ENCODE measurements at places on chromosomes 11 and 22.

DNA sequence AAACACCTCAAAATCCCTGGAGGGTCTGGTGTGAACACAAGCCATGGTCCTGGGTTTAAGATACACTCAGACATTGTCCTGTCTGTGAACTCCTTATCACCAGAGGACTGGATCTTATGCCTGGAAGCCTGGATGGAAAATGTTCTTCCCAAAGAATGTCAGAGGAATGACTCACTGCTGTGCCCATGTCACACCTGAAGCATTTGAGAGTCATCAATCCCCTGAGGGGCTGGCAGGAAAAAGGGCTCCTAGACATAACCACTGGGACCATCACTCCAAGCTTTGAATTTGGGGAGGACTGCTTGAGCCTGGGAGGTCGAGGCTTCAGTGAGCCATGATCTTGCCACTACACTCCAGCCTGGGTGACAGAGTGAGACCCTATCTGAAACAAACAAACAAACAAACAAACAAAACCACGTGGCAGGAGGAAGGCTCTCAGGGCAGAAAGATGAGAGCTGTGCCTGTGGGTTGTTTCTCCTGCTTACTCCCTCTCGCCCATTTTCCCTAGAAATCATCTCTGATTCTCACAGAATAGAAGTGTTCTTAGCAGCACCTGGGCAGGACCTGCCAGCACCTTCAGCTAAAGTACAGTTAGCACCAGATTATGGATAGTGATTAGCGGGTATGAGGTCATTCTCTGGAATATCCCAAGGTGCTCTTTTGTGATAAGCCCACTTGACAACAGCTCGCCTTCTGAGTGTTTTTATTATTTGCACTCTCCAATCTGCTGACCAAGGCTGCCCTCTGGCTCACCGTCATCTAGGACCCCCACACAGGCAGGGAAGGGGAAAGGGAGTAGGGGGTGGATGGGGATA lies 11.9 kb upstream of the PRG2 start:
- DNase-seq = peak; percentile 94

DNA sequence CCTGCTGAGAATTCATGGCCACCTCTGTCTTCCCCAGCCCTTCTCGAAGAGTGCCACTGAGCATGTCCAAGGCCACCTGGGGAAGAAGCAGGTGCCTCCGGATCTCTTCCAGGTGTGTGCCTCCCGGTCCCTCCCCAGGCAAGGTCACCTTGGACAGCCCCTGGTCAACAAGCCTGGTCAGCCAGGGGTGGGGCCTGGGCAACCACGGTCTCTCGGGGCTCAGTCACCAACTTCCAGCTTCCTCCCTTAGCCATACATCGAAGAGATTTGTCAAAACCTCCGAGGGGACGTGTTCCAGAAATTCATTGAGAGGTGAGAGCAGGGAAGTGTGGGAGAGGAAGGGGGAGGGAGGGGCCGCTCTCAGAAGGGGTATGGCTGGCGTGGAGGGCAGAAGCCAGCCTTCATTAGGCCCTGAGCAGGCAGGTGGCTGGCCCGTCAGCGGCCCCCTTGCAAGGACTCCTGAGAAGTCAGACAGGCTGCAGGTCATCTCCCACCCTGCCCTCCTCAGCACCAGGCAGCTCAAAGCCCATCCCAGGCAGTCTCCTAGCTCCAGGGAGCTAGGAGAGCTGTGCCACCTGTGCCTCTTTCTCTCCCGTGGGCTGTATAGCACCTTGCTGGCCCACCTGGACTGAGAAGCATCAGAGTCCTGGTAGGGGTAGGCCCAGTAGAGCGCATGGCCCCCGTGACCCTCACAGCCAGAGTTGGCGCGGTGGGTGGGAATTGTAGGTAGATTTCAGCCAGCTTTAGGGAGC lies 9.3 kb upstream of the ANKRD13D start:
- DNase-seq = no peak

DNA sequence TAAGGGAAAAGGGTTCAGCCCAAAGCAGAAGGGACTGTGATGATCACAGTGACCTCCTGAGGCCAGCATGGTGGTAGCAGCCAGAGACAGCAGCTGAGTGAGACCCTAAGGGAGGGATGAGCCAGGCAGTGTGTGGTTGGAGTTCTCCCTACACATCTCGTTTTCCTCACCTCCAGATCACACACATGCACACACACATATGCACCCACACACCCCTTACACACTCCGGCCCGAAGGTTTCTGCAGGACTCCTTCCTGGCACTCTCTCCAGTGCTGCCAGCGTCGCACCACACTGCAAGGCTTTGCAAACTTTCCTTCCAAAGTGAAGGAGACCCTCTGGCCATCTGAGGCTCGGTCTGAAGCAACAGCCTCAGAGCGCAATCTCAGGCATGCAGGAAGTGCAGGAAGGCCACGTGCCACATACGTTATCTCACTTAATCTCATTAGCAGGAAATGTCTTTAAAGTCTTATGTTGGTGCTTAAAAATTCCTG lies 26.9 kb upstream of the TP53I11 start:
- peak; percentile 95 for DNase-seq

DNA sequence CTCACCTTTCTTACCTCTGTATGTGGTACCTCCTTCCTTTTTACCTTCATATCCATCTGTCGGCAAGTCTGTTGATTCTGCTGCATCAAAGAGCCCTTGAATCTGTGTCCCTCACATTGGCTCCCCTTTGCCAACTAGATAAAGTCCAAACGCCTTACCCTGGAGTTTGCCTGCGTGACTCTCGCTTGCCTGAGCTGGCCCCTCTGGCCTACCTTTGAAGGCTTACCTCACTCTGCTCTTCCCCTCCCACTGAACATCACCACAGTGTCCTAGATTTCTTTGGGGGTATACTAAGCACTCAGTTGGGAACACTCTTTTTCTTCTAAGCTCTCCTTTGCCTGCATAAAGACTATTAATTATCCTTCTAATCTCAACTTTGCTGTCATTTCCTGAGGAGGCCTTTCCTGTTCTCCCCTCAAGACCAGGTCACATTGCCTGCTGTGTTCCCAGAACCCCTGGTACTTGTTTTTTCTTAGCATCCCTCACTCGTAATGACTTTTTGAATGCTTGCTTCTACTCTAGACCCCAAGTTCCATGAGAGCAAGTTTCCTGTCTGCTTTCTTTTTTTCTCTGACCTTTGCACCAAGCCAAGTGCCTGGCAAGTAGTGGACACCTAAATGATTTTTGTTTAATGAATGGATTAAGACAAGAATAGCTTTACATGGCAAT lies 67.8 kb upstream of the ADORA2A start:
- no peak for DNase-seq

- no peak for DNase-seq
Observed at GRCh38 chr11:79237091-79237490, 203.7 kb downstream of the TENM4 start.

GRCh38 chr22:26534171-26534855 lies 22.0 kb upstream of the TFIP11 start:
- DNase-seq = no peak

DNA sequence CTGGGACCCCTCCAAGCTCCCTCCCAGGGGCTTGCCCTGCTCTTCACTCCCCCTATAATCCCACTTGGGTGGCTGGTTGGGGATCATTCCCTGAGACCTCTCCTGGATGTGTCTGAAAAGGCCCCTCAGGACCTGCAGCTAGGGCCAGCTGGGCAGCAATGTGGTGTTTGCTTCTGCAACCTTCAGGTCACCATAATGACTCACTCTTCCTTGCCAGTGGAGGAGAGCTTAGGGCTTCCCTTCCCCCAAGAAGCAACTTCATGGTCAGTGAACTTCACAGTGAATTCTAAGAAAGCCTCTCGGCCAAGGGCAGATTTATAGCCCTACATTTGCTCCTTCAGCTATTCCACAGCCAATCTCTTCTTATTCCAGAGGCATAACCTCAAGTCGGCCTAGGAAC lies 45.1 kb upstream of the TSPAN18 start:
- DNase-seq = no peak

DNA sequence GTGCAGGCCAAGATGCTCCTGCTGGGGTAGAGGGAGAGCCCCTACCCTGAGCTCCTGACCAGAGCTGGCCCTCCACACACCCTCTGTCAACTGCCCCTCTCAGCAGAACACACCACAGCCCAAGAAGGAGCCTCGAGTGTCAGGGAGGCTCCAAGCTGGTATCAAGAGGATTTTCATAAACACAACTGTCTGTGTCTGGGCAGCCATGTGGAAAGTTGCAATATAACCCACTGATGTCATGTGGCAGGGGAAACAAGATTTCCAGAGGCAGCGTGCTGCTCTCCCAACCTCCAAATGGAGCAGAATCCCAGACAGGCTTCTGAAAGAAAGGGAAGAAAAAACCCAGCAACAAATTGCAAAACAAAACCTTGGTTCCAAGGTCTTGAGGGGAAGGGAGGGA lies 569.9 kb downstream of the BUD13 start:
- no peak for DNase-seq

DNA sequence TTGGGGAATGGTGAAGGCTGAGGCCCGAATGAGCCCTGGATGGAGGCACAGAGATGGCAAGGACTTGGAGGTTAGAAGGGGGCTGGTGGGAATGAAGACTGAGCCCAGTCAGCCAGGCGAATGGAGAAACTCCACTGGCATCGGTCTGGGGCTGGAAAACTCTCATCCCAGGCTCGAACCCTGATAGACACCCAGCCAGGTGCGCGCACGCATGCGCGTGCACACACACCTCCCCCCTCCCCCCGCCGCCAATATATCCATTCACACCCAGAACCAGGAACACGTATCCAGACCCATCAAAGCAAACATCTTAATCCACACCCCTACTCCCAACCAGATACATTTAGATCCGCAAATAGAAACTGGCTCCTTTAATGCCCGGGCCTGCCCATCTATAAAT lies 139.3 kb downstream of the CEP164 start:
- DNase-seq = no peak

GRCh38 chr22:25448435-25449051 lies 115.9 kb upstream of the GRK3 start:
- DNase-seq = no peak

GRCh38 chr11:12241971-12242672 lies 131.7 kb downstream of the MICAL2 start:
- no peak for DNase-seq

DNA sequence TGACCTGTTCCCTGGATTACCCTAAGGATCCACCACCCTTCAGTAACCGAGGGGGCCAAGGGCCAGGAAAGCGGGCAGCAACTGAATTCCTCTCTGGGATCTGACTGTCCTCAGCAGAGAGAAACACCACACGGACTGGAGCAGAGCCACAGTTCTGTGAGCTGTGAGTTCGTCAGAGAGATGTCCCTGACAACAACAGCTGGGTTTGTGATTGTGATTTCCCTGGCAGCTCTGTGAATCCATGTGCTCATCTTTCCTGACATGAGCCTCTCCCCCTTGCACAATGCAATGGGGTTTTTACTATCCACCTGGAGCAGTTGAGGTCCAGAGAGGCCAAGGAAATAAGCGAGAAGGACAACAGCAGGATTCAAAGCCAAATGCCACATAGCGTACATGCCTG lies 69.4 kb upstream of the AMPD3 start:
- DNase-seq = no peak

DNA sequence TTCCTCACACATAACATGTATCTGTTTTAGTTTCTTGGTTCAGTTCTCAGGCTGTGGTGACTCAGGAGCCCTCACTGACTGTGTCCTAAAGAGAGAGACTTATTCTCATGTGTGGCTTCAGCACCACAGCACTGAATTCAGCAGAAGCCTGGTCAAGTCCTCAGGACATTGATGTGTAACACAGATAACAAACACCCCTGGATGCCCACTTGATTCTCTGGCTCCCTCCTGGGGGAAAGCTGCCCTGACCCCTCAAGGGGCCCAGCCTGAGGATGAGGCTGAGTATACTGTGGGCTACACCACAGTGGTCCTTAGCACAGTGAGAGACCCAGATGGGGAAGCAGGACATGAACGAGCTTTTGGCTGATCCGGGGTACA lies 87.2 kb upstream of the VPREB1 start:
- no peak for DNase-seq

DNA sequence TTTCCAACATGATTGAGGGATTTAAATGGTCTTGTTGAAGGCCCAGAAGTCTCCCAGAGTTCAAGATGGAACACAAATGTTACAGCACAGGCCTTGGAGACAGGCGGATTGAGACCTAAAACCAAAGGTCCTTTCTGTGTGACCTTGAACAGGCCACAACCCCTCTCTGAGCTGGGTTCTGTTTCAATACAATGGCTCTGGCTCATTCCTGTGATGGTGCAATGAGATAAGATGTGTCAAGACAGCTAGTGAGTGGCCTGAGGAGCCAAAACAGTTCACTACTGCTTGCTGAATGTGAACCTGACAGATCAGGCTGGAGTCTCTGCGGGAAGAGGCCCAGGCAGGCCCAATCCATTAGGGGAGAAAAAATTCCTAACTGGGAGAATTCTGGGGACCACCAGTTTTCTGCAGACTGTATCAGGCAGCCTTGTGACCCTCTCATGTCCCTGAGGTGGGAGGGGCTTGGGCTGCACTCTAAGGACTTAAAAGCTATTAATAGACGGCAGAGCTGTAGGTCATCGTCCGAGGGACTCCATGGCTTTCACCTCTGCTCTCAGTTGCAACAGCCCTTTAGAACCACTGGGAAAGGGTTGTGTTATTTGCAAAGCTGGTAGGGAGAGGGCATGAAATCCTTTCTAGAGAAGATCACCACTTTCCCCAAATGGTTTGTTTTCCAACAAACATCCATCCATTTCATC lies 126.1 kb upstream of the TEAD1 start:
- peak; percentile 91 for DNase-seq

DNA sequence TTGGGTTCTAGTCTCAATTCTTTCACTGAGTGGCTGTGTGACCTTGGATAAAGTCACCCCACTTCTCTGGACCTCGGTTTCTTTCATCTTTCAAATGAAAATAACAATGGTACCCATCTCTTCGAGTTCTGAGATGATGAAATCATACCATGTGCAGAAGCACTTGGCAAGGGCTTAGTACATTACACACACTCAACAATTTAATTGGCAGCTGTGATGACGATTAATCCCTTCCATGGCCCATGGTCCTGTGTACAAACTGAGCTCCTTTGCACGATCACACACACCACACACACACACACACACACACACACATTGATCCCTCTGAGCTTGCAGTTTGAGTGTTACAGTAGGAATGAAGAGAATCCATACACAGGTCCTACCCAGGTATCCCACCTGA lies 103.4 kb upstream of the ASPHD2 start:
- no peak for DNase-seq

DNA sequence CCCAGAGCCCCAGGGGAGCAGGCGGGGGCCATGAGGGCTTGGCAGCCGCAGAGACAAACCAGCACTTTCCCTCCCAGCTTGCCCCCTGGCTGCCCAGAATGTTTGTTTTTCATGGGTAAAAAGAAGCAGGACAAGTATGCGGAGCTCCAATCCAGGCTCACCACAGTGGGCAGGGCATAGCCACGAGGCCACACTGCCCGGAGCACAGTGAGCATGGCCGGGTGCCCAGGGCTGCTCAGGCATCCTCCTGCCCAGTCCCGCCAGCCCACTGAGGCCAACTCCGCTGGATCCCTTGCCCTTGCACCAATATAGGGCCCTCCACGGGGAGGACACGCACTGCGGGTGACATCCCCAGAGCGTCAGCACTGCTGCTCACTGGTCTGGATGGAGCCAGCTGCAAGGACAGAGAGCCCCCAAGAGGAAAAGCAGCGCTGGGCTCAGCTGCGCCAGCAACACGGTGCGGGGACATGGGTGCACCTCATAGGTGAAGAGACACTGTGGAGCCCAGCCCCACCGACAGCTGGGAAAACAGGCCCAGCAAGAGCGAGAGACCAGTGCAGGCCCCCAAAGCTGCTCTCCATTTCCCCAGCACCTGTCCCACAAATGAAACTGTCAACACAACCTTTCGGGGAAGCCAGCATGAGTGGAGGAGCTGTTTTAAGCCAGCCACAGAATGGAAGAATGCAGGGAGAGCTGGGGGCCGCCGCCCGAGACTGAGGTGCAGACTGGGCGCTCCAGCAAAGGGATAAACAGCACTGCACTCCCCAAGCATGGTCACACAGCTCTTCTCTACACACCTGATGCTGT lies 24.8 kb downstream of the ARVCF start:
- no peak for DNase-seq

- DNase-seq = peak; percentile 66
Observed at GRCh38 chr22:31350410-31350863, 4.3 kb upstream of the PATZ1 start.

Data from mesendoderm (in vitro differentiated cells).